NCI-H2171 (cell line): ENCODE measurements at places on chromosomes 3 and 15.

DNA sequence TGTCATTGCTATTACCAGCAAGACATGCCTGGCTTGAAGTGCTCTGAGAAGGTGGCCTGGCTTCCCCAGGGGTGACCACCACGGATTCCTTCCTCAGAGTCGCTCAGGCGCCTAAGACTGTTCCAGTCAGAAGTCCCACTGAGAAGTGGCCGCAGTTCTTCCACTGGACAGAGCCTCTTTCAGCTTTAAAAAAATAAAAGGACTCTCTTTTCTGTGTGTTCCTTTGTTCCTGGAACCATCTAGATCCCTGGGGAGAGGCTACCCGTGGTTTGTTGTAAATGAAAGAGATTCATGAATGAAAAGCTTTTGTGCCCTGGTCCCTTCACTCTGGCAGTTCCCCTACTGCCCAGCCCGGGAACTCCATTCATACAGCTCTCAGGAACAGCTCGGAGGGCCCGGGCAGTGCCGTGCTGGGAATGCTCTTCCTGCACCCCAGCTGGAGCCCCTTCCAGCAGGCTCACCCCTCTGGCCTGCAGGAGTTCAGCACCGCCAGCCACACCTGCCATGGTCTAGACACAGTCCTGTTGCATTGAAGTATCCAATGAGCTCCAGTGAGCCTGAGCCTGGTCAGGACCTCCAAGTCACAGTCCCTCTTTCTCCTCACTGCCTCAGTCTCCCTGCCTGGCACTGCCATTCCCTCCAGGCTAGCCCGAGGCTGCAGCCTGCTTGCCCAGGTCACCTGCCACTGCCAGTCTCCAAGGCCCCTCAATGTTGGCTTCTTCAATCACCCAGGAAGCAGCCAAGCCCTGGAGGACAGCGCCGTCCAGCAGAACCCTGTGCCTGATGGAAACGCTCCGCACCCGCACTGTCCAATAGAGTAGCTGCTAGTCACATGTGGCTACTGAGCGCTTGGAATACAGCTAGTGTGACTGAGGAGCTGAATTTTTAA lies 75.4 kb downstream of the XXYLT1 start:
- no peak for DNase-seq

DNA sequence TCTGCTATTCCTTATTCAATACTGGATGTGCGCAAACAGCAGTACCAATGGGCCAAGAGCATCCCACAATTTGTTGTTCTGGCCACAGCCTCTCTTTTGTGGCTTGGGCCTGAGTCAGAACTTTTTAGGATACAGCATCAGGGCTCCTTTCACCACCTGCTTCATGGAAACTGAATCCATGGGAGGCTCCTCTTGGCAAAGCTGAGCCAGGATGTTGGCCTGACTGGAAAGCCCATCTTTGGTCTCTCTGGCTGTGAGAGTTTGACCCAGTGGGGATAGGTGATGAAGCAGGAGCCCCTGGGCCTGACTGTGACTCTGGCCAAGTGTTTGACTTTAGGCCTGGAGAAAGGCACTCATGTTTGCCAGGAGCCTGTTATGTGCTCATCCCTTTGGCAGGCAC lies 27.6 kb downstream of the IL16 start:
- DNase-seq = no peak

- no peak for DNase-seq
Observed at GRCh38 chr15:41936649-41937567, 35.4 kb downstream of the EHD4 start.

DNA sequence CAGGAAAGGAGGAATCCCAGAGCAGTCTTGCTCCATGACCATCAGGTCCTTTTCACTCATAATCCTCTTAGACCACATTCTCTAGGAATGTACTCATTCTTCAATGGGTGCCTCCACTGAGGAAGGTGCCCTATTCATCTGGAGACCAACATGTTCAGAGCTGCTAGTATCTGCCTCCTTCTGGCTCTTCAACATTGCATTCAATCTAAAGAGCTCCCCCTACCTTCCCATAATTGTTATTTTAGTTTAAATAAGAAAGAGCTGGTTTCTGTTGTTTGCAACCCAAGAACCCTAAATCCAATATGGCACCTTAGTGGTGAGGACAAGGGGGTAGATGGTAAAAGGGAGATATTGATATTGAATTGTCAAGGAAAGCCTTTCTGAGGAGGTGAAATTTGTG lies 67.6 kb downstream of the SCN11A start:
- no peak for DNase-seq

DNA sequence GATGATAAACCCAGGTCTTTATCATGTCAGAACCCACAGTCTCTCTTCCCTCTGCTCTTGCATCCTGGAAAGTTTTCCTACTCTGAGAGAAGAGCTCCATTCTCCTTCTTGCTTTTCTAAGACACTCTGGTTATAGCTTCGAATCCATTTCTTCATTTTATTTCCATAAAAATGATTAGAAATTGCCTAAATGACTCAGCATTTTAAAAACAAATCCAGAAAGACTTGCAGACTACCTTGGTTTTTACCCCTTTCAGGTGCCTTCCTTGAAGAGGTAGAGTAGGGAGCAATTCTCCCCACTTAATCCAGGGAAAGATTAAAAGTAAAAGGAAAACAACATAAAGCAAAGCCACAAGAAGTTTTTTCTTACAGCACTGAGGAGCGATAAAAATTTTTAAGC lies 1256.0 kb downstream of the ROBO1 start:
- no peak for DNase-seq

DNA sequence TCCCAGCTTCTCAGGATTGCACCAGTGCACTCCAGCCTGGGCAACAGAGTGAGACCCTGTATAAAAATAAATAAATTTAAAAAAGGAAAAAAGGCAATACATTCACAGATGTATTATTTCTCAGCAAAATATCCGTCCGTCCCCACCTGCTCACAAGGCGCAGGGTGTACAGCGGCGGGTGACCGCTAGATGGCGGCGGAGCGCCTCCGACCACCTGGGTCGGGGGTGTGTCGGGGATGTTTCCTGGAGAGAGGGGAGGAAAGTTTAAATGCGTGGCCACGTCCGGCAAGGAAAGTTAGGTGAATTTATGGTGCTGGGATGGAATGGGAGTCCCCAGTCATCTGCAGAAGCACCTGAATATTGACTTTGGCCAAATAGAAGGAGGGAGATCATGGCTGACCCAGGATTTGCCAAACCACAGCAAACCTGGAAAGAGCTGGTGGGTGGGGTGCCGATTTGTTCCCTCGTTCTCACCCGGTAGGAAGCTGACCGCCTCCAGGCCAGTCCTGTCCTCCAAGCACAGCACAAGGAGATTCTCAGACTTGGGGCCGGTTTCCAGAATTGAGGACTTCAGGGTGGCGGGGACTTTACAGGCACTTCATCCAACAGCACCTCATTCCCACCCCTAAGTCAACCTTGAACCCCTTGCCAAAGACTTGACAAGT lies 88.3 kb downstream of the TMEM266 start:
- DNase-seq = peak; percentile 33

GRCh38 chr3:80233576-80233975 lies 465.8 kb upstream of the ROBO1 start:
- DNase-seq = no peak

GRCh38 chr3:184757022-184757651 lies 45.3 kb upstream of the MAGEF1 start:
- DNase-seq = no peak

DNA sequence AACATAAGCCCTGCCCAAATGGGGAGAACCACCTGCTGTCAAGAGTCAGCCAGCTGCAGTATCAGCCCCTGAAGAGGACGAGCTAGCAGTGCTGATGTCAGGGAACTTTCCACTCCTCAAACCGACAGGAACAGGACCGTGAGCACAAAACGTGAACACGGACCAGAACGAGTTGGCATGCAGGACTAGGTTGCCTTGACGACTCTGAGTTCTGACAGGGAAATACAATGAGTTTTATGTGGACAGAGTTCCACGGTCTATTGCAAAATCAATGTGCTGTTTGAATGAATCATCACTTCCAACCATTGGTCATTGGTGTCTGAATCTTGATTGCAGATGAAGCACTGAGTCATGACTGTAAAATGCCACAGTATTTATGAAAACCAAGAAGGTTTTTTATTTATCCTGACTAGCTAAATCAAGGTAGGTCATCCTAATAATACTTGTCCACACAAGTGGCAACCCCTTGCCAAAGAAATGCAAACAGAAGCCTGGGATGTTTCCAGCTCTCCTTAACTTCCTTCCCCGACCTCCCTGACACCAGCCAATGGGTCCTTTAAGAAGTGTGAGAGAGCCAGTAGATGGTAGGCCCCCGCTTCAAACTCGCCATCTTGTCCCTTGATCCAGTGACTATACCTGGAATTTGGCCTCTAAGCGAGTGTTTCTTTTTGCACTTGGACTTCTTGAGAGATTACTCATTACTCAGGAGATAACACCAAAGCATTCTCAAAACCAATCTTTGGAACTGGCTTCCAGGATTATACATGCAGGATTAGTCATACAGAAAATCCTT lies 119.6 kb downstream of the ASB7 start:
- DNase-seq = no peak

- no peak for DNase-seq
Observed at GRCh38 chr15:48679952-48680351, 34.4 kb upstream of the FBN1 start.
